CD4-positive, alpha-beta T cell treated with Interleukin-21 for 1 hour (primary cell): ENCODE measurements at places on chromosomes 12 and 14.

DNA sequence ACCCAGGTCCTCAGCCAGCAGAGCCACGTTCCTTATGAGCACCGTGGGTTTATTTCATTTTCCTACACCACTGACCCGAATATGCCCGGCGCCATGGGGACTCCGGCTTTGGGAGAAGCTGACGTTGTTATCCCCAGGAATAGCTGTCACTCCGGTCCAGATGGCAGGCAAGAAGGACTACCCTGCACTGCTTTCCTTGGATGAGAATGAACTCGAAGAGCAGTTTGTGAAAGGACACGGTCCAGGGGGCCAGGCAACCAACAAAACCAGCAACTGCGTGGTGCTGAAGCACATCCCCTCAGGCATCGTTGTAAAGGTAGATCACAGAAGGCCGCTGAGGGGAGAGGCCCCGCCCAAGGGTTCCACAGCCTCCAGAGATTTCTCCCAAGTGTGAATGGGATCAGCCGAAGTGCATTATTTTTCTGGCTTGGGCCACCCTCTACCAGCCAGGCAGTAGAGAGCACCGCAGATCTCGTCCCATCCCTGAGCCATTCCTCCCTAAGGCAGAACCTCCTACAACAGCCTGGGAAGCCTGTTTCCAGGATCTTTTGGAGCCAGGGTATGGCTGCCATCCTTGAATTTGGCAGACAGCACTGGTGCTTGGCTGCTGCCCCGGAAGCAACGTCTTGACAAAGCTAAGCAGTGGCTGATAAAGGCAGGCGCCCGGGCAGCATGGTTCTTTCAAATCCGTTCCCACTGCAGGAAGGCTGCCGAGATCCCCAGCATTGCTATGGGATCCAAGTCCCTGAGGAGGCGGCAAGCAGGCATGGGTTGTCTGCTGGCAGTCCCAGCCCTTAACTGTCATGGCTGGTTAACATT is 17.8 kb downstream of the CDK2AP1 start:
- DNase-seq, result no peak

GRCh38 chr14:68780358-68781160 is 12.3 kb downstream of the ZFP36L1 start:
- peak; percentile 47 for DNase-seq

GRCh38 chr12:111105294-111105693 is 184.9 kb upstream of the MYL2 start:
- DNase-seq, result no peak

GRCh38 chr12:113418213-113418879 is 3.8 kb upstream of the SDSL start:
- DNase-seq, result no peak

GRCh38 chr12:84698576-84699333 is 213.8 kb downstream of the SLC6A15 start:
- DNase-seq, result no peak

- no peak for DNase-seq
These were observed 231.2 kb downstream of the PIK3C2G start for GRCh38 chr12:18492372-18493025.

DNA sequence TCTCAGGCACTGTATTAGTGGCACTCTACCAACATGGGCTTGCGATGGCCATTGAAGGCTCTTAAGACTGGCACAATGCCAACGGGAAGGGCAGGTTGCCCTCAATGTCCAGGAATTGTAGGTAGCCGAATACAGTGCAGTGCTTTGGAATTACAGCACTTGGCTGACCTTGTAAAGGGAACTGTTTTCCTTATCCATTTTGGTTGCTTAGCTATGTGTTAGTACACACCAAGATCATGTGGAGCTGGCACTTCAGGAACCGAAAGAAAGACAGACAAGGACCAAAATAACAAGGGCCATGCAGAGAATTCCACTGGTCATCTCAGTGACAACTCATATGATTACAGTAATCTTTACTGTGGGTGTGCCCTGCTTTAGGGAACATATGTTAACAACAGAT is 72.7 kb downstream of the DYRK2 start:
- DNase-seq, result no peak

- DNase-seq, result no peak
These were observed at the start of gene TAS2R8 for GRCh38 chr12:10807186-10807585. Gene TAS2R8, minus strand, starts transcription at chr12:10807286. Its CDS starts 306 bp downstream, at chr12:10806980.

GRCh38 chr12:33438851-33439586 is 600 bp downstream of the SYT10 start:
- no peak for DNase-seq

DNA sequence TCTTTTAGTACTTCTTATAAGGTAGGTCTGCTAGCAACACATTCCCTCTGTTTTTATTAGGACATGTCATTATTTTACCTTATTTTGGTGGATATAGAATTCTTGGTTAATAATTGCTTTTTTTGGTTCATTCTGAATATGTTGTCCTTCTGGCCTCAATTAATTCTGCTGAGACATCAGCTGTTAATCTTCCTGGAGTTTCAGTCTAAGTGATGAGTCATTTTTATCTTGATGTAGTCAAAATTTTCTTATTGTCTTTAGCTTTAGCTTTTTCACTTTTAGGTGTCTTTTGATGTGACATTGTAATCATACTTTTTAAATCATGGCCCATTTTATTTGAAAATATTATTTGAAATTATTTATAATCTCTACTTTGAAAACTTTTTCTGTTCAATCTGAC is 104.9 kb upstream of the PMCH start:
- no peak for DNase-seq

GRCh38 chr14:104694991-104695659 is 5.7 kb downstream of the INF2 start:
- peak; percentile 57 for DNase-seq
